Choroid plexus epithelial cell (primary cell): ENCODE measurements at places on chromosomes 11 and 22.

GRCh38 chr22:19759427-19760057 is 1.0 kb upstream of the TBX1 start:
- DNase-seq, result no peak

DNA sequence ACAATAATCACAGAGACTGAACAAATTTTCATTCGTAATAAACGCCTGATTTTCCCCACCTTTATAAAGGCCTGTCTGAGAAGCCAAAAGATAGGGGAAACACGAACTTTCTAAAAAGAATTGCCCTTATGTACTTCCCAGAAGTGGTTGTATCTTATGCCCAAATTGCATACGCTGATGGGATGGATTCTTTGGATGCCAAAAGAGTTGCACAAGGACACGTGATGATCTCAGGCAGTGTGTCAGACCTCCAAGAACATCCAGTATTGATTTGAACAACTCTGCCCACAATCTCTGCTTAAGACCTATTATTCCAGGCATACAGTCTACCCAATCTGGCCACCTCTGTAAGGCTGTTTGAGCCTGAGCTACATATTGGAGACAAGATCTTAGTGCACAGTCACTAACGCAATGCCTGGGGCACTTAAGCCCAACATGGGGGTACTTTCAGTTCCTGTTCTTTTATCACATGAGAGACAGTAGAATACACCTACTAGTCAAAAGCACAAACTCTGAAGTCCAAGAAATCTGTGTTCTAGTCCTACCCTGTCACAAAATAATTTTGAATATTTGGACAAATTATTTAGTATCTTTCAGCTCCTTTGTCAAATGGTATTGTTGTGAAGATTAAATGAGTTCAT is 38.9 kb downstream of the OR10A6 start:
- DNase-seq, result peak; percentile 84

DNA sequence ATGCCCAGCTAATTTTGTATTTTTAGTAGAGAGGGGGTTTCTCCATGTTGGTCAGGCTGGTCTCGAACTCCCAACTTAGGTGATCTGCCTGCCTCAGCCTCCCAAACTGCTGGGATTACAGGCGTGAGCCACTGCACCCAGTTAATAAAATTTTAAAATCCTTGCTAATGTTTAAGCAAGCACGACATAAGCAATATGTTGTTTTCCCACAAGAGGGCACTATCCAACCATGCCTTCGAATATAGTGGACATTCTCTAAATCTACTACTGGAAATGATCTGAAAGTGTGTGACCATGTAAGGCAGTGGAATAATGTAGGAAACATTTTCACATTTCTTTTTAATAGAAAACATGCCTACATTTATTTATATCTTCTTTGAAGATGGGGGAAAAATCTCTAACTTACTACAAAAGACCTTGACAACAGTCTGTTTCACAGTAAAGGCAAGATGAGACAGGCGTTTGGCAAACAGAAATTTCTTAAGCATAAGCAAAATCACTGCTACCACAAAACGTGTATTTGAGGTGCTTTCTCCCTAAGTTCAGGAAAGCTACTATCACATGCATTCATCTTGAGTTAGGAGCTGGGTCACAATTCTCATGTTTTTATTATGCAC is 38.2 kb downstream of the PITPNB start:
- peak; percentile 91 for DNase-seq

- no peak for DNase-seq
These were observed 188.1 kb upstream of the PDGFD start for GRCh38 chr11:104352036-104352435.

DNA sequence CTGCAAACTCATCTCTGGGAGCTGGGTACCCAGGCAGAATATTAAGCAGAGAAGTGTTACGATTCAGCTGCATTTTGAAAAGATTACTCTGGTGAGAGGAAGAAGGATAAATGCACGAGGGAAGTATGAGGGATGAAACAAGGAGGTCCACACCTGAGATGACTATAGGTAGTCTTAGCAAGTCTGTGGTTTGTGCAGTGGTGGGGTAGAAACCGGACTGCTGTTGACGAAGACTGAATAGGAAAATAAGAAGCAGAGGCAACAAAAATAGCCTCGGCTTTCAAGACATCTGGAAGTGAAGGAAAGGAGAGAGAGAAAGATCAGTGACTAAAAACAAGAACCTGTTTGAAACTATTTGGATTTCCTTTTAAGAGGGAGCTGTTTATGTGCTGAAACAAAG is 810.8 kb downstream of the OPCML start:
- DNase-seq, result no peak
